ENCODE measurements at places on chromosomes 13 and 19. TPM values are rescaled to one million over a fixed set of nuclear protein-coding genes. Genes with fewer than 3 reads are reported as not detected.

GRCh38 chr19:42471554-42472249, 29.0 kb upstream of the CXCL17 start:
- no peak for DNase-seq
- no peaks in the 10 kb centered on the region for H3K27me3 ChIP-seq
- peaks cover 9% of the 10 kb centered on the region for H3K4me1 ChIP-seq
- H3K27ac ChIP-seq: no peak overlapping the region

DNA sequence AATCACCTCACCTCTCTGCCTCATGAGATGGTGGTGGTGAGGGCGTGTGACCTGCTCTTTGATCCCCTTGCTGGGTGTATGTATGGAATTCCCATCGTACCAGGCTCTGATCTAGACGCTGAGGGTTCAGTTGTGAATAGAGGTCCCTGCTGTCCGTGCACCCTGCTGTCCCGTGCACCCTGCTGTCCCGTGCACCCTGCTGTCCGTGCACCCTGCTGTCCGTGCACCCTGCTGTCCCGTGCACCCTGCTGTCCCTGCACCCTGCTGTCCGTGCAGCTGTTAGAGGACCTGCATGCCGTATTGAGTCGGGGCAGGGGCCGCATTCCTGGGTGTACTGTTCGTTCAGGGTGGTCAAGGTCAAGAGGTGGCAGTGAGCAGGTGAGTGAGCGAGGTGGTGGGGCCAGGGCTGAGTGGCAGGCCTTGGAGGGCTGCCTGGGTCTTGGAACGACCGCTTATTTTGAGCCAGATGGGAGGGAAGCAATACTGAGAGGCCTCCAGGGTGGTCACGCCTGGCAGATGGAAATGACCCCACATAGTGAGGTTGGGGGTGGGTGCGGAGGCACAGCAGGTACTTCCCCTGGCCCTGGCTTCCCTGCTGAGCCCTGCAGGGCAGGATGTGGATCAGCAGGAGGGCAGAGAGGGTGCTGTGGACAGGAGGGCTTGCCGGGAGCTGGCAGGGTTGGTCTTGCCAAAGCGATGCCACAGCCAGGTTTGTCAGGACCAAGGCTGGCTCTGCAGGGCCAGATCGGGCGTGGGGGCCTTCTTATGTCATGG, 4.6 kb upstream of the EPN1 start:
- peak overlapping the region; percentile 64 for H3K27ac ChIP-seq
- no peak overlapping the region for H3K4me3 ChIP-seq
- no peaks in the 10 kb centered on the region for H3K36me3 ChIP-seq
- H3K27me3 ChIP-seq: peaks cover 15% of the 10 kb centered on the region
- H3K4me1 ChIP-seq: peaks cover 11% of the 10 kb centered on the region

Gene FCAR
- total RNA-seq: not detected

GRCh38 chr19:35845215-35846037, 6.9 kb downstream of the NPHS1 start:
- H3K27me3 ChIP-seq: peaks cover 30% of the 10 kb centered on the region
- H3K4me3 ChIP-seq: peak overlapping the region; percentile 90

Gene HSD17B14
- total RNA-seq: 1.0 TPM

DNA sequence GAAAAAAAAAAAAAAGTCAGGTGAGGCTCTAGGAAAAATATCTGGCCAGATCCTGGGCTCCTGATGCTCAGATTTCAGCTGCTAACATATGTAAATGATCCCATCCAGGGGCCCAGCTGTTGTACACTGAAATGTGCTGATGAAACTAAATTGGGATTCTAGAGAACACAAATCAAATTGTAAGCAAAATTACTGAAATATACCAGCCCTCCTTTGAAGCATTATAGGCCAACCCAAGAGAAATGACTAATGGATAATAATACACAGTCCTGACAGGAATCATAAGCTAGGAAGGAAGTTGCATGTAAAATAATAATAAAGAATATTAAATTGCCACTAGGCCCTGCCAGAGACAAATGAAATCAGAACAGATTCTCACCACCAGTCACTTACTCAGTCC, 17.8 kb downstream of the KCTD12 start:
- H3K4me3 ChIP-seq: no peak overlapping the region
- peak overlapping the region; percentile 89 for H3K27ac ChIP-seq
- peaks cover 10% of the 10 kb centered on the region for H3K4me1 ChIP-seq
- H3K27me3 ChIP-seq: peaks cover 2% of the 10 kb centered on the region
- no peaks in the 10 kb centered on the region for H3K36me3 ChIP-seq
- DNase-seq: no peak

DNA sequence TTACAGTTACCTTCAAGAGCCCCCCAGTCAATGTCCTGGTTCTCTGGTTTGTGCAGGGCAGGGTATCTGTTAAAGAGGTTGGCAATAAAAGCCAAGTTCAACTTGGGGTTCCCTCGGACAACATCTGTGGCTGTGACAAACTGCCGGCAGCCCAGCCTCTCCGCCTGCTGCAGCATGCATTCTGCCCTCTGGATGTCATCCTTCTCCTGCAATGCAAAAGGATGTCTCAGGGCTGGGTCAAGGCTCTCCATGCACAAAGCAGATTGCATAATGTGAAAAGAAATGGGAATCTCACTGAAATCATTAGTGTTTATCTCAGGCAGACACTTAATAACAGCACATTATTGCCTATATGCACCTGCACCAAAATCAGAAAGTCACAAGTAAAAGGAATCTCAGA, 35.1 kb downstream of the LCP1 start:
- H3K4me3 ChIP-seq: no peak overlapping the region
- peak; percentile 51 for DNase-seq
- no peak overlapping the region for H3K27ac ChIP-seq
- H3K36me3 ChIP-seq: no peaks in the 10 kb centered on the region
- H3K27me3 ChIP-seq: no peaks in the 10 kb centered on the region
- peaks cover 8% of the 10 kb centered on the region for H3K4me1 ChIP-seq

DNA sequence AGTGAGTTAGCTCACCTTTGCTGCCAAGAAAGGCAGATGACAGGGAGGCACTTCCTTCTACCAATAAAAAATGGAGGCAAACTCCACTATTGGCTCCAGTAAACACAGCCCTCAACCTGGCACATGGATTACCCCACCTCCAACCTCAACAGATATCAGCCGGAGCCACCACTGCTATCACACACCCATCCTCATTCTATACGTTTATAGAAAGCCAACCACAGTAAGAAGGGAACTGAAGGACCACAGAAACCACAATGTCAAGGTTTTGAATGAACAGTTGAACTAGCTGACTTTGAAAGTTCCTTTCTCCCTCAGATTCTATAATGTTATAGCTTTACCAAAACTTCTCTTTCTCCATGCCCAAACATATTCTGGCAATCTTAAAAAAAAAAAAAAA, 526.2 kb downstream of the UQCRFS1 start:
- H3K27ac ChIP-seq: no peak overlapping the region
- H3K36me3 ChIP-seq: peaks cover 2% of the 10 kb centered on the region
- H3K27me3 ChIP-seq: peaks cover 2% of the 10 kb centered on the region
- no peak for DNase-seq

Gene NOTCH3
- 3.6 TPM for total RNA-seq

Gene TMEM238
- 1.3 TPM for total RNA-seq

Gene PCDH8
- 89.0 TPM for total RNA-seq

- H3K27me3 ChIP-seq: no peaks in the 10 kb centered on the region
- DNase-seq: no peak
- peaks cover 4% of the 10 kb centered on the region for H3K36me3 ChIP-seq
- H3K4me3 ChIP-seq: no peak overlapping the region
- peaks cover 2% of the 10 kb centered on the region for H3K4me1 ChIP-seq
- no peak overlapping the region for H3K27ac ChIP-seq
Observed at GRCh38 chr13:63184693-63185092, 1769.0 kb upstream of the PCDH20 start.

Gene PVR
- 14.8 TPM for total RNA-seq

Gene FFAR3
- total RNA-seq: not detected

- peak overlapping the region; percentile 70 for H3K27ac ChIP-seq
- H3K4me3 ChIP-seq: peak overlapping the region; percentile 35
Observed at GRCh38 chr13:71624653-71625600, 242.1 kb downstream of the DACH1 start.

GRCh38 chr13:32075170-32075851, 43.7 kb downstream of the FRY start:
- DNase-seq: no peak
- peaks cover 4% of the 10 kb centered on the region for H3K27me3 ChIP-seq
- no peaks in the 10 kb centered on the region for H3K36me3 ChIP-seq
- H3K4me1 ChIP-seq: no peaks in the 10 kb centered on the region
- H3K4me3 ChIP-seq: no peak overlapping the region
